ENCODE measurements at places on chromosomes 6 and 20. TPM values are rescaled to one million over a fixed set of nuclear protein-coding genes. Genes with fewer than 3 reads are reported as not detected.

DNA sequence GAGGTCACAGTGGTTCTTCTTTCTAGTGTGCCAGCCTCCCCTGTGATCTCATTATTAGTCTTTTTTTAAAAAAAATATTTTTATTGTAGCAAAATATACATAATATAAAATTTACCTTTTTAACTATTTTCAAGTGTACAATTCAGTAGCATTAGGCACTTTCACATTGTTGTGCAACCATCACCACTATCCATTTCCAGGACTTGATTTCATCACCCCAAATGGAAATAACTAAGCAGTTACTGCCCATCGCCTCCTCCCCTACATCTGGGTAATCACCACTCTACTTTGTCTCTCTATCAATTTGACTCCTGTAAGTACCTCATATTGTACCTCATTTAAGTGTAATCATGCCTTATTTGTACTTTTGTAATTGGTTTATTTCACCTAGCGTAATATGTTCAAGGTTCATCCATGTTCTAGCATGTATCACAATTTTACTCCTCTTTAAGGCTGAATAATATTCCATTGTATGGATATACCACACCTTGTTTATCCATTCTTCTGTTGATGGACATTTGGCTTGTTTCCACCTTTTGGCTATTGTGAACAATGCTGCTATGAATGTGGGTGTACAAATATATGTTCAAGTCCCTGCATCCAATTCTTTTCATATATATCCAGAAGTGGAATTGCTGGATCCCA, 68.6 kb upstream of the FYN start:
- DNase-seq = no peak

GRCh38 chr6:36930483-36930882, 24.1 kb upstream of the PI16 start:
- no peak for DNase-seq

The OR2H1 gene
- polyA plus RNA-seq = not detected

DNA sequence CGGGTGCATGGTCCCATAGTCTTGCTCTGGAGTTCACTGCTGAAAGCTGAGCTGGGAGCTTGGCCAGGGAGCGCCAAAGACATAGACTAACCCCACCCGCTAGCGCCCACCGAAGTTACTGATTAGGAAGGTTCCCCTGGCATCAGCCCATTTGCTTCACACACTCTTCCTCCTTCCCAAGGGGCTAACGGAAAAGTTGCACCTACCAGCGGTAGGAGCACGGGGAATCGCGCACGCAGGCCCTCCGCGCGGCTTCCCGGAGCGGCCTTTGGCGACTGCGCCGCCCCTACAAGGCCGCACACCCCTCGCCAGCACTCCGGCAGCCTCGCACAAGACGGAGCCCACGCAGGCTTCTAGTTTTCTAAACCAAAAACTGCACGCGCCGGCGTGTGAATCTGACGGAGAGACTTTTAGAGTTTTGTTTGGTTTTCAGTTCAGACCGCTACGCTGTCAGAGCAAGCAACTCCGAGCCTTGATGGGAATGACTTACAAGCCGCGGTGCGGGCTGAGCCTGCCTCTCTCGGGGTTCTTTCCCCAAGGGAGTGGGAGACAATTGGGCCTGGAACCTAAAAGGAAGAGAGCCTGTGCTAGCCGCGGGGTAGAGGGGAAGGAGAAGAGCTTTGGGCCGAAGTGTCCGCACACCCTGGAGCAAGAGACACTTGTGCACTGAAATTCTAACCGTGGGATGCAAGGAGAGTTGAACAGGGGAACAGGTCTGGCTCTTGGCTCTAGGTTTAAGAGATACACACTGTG, 891 bp upstream of the POU3F2 start:
- no peak for DNase-seq

GRCh38 chr6:39051399-39052122, 3.0 kb downstream of the GLP1R start:
- no peak for DNase-seq

- DNase-seq = no peak
Measured at GRCh38 chr6:45924763-45925342, 90.8 kb downstream of the CLIC5 start.

- DNase-seq = no peak
Measured at GRCh38 chr20:8228315-8228714, 96.2 kb downstream of the PLCB1 start.

DNA sequence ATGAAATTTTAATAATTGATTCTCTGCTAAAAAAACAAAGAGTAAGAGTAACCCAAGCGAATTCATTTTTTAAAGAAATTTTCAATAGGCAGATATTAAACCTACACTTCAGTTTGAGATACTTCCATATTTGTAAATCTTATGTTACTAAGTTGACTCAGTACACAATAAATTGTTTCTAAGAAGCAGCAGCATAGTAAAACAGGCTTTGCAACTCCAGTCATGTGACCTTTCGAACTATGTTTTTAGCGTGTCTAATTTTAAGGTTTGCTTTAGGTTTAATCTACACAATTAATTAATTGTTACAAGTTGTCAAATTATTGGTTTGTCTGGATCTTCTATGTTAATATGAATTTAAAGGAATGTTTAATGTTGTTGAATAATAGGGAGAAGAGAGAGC, 708.9 kb upstream of the CITED2 start:
- no peak for DNase-seq

The RHAG gene
- 0.96 TPM for polyA plus RNA-seq

GRCh38 chr6:52590152-52590891, 13.5 kb upstream of the TRAM2 start:
- DNase-seq = no peak

DNA sequence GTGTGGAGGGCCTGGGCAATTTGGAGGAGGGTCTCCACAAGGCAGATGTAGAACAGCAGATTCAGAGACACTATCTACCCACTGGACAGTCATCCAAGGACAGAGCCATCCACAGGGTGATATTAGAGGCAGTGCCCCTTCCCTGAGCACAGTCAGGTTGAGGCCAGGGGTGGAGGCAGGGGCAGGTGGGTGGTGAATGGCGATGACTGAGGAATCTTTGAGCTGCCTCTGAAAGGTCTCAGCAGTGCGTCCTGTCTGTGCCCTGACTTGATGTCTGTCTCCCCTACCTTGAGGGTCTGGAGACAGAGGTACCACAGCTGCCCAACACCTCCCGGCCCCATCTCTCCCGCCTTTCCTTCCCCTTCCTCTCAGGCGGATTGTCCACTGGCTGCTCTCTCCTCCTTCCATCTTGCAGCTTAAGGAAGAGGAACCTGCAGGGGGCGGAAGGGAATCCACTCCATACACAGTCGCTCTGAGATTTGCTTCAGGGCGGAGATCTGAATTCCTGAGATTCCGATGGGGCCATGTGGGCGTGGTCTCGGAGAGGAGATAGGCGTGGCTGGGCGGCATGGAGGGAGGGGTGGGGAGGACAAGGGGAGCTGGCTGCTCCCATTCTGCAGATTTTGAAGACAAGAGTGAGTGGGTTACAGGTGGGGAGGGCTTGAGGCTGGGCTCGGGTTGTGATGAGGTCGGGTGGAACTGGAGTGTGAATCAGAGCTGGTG, 1.7 kb downstream of the MUCL3 start:
- DNase-seq = peak; percentile 81

DNA sequence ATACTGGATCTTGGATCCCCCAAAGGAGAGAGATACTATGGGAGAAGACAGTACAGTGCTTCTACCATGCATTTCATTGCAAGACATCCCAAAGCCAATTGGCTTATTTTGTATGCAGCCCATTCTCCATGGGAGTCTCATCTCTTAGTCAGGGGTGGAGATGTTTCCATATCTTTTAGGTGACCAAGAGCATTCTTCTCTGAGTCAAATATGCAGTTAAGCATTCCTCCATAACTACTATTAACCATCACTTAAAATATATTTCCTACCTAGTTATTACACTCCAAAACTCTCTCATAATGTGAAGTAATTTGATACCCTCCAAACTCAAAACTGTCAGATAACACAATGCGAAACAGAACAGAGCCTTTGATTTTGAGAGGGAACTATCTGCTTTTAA, 542.6 kb downstream of the HDGFL1 start:
- DNase-seq = no peak

DNA sequence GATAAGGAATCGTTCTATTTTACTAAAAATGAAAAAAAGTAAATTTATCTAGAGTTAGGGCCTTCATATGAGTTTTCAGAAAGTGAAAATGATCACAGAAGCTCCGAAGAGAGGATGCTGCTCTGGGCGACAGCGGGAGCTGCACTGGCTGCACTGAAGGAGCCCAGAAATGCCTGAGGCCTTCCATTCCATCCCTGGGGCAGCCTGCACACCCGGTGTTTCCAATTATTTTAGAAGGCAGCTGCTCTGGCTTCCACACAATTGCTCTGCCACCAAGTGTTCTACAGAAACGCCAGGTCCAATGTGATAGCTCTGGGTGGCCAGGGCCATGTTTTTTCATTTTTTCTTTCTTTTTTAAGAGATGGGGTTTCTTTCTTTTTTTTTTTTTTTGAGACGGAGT, 3.6 kb downstream of the DTNBP1 start:
- no peak for DNase-seq

DNA sequence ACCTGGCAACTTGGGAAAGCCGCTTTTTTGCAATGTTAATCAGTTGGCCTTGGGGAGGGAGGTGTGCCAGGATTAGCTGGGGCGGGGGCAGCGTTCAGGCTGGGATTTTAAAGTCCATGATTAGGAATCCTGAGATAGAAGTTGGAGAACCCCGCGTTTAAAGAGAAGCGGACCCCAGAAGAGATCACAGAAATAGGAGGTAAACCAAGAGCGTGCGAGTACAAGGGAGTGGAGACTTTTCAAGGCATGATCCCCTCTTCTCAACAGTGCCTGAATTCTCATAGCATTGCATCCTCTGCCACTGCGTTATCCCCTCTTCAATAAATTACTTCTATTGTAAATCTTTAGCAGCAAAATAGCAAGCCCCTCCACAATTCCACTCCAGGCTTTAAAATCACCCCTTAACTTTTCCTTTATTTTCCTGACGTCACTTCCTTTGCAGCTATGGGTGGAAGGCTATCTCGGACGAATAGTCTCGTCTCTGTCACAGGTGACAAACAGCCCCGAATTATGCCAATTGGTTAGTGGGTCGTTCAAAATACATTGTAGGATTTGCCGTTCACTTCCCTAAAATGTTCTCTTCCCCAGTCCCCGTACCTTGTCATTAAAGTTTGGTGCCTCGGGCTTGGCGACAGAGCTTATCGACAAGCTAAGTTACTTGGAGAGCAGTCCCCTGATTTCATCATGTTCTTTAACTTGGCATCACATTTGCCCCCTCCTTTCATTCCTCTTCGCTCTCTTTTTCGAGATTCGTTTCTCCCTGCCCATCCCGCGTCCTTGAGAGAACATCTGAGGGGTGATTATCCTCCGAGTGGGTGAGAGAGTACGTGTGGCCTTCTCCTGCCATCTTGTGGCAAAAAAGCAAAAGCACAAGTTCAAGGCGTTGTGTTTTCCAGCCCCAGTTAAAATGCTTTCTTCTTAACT, 17.1 kb downstream of the OR2B2 start:
- DNase-seq = peak; percentile 90

DNA sequence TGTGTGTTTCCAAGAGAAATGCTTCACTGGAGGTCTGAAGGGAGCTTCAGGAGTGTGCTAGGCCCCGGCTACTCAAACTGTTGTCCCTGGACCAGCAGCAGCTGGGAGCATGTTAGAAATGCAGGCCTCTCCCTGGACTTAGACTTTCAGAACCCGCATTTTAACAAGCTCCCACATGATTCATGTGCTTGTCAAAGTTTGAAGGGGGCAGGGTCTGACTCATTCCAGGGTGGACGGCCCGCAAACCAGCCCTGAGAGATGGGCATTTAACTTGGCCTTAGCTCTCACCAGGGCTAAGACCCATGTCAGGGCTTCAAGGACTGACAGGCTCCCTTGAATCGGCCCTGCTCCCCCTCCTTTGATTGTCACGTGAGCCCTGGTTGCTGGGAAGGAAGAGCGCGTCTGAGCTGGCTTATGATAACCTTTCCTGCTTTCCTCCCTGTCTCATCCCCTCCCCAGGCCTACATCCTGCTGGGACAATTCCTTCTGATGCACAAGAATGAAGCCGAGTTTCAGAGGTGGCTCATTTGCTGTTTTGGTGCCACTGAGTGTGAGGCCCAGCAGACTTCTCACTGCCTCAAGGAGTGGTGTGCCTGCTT, 35.5 kb downstream of the BANF2 start:
- peak; percentile 18 for DNase-seq

The C20orf141 gene
- polyA plus RNA-seq = not detected

- DNase-seq = no peak
Measured at GRCh38 chr6:29728875-29729270, 5.6 kb downstream of the HLA-F start.
